ENCODE measurements at places on chromosomes 4 and X. TPM values are rescaled to one million over a fixed set of nuclear protein-coding genes. Genes with fewer than 3 reads are reported as not detected.
A peak's percentile ranks its signal among the peaks of the same experiment; 100 is the strongest.

- no peak for DNase-seq
Observed at GRCh38 chr4:39083164-39083563, 21.1 kb downstream of the KLHL5 start.

GRCh38 chrX:69262036-69262936, 97.0 kb upstream of the PJA1 start:
- DNase-seq, result no peak

- DNase-seq, result no peak
Observed at GRCh38 chr4:54423066-54423465, 194.0 kb downstream of the PDGFRA start.

- peak; percentile 69 for DNase-seq
Observed at GRCh38 chr4:30721185-30722091, 1.3 kb downstream of the PCDH7 start.

DNA sequence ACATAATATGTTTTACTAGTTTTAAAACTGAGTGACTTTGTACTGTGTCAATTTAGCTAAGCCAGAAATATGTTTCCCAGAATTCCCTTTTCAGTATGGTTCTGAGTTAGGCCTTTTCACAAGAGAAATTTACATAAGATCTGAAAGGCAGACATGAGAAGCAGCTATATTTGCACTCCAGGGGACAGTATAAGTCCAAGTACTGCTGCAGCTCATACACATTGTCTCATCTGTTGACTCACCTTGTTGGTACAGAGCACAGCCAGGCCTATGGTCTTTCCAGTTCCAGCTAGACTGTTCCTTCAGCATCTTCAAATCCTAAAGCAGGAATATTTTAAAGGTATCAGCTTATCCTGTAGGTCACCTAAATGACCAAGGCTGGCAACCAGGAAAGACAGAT, 53.5 kb downstream of the BMP3 start:
- DNase-seq, result no peak

- no peak for DNase-seq
Observed at GRCh38 chr4:9594948-9595347, 150.7 kb downstream of the DEFB131A start.

DNA sequence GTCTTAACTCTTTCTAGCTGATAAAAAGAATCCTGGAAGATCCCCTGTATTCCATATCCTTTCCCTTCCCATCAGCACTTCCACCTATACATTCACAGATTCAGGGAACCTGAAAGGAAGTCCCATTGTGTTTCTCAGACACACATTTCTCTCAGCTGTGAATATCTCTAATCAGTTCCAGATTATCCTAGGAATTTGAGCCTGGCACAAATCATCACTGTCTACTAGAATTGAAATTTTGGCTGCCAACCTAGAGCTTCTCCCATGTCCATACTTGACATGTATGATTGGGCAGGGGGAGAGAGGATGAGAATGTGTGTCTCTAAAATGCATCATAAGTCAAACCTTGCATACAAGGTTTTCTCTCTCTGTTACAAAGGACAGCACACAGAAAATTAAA, 53.1 kb downstream of the NDST3 start:
- DNase-seq, result no peak

- no peak for DNase-seq
Observed at GRCh38 chr4:164312671-164313070, 441.3 kb upstream of the SMIM31 start.

DNA sequence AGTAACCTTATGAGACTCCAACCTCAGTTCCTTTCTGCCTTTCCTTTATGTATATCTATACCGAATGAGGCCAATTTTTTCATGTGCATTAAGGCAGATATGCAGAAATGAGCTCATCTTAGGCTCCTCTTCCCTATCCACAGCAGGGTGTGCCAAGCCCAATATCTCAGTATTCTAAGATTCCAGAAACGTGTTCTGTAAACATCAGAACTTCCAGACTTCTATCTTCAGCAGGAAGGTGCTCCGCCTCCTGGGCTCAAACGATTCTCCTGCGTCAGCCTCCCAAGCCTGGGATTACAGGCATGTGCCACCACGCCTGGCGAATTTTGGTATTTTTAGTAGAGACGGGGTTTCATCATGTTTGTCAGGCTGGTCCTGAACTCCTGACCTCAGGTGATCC, 31.0 kb upstream of the CCNG2 start:
- DNase-seq, result no peak

DNA sequence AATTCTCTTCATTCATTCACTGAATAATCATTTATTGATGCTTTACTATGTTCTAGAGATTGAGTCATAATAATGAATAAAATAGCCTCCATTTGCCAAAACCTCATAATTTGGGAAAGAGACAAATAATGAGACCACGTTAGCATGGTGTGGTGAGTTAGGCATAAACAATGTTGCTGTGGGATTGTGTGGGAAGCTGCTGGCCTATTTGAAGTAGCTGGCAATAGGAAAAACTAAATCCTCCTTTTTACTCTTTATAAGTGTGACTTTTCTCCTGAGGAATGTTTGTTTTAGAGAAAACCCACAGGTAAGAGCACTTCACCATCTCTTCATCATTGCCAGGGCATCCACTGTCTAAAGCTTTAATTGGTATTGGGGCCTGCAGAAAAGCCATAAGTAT, 95.3 kb downstream of the AREG start:
- DNase-seq, result no peak

DNA sequence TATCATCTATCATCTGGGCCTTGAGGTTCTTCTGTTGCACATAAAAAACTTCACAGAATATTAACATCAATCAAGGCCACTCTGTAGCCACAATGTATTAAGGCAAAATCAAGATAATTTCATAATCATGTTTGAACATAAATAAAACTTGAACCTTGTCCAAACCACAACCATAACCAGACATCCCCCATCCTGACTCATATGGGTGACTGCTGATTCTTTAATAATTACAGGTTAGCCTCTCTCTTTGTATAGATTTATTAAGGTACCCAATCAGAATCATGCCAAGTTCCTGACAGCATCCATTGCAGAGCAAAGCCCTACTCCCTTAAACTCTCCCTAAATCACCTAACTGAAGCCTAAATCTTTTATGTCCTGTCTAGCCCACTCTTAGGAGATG, 16.7 kb upstream of the AREG start:
- DNase-seq, result no peak

GRCh38 chr4:94214703-94215319, 7.1 kb downstream of the SMARCAD1 start:
- no peak for DNase-seq

- DNase-seq, result no peak
Observed at GRCh38 chrX:111168314-111168713, 72.3 kb downstream of the PAK3 start.

DNA sequence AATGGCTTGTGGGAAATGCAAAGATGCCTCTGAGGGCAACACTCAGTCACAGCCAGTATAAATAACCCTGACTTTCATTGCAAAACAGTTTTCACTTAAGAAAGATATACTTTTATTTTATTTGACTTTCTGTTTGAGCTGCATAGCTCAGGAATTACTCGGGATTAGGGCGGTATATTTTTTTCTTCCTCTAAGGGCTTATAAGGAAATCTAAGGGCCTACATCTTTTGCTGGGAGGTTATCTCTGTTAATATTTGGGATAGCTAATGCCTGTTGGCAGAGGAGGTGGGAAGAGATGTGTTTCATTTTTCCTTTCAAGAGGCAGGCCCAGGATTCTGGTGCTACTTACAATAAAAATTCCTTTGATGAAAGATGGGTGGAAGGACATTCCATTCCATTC, 28.8 kb upstream of the EGFL6 start:
- DNase-seq, result no peak

DNA sequence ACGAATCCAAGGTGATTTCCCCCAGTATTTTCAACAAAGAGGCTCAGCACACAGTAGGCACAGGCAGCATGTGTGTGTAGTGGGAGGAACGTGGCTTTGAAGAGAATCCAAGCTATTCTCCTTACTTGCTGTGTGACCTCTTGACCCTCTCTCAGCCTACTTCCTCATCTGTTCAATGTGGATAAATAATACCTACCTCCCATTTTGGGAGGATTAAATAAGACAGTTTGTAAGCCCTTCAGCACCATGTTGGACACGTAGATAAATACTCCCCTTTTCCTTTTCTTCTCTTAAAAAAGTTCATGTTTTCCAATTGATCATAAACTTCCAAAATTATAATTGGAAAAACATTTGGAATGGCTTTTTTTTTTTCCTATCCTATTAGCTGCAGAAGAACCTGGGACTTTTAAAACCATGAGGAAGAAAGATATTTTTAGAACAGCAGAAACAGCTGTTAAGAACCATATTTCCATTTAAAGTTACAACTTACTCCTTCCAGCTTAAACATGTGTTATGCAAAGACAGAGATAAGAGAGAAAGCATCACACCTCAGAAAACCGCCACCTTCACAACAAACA, 56.1 kb upstream of the TMEM131L start:
- no peak for DNase-seq

GRCh38 chr4:48041535-48042137, 25.1 kb downstream of the NIPAL1 start:
- DNase-seq, result no peak

- DNase-seq, result no peak
Observed at GRCh38 chr4:53098681-53099121, 236.6 kb downstream of the RASL11B start.

GRCh38 chrX:38656350-38656915, 95.1 kb downstream of the TSPAN7 start:
- DNase-seq, result no peak

GRCh38 chr4:128811571-128812441, 2.3 kb downstream of the JADE1 start:
- DNase-seq, result peak; percentile 91

Gene AGA
- 20.5 TPM for total RNA-seq

Gene PDCL2
- not detected for total RNA-seq

Gene GPR50
- not detected for total RNA-seq

Gene KIF4A
- total RNA-seq, result 10.7 TPM

Gene SNCA
- 3.1 TPM for total RNA-seq

Gene MEPE
- not detected for total RNA-seq

Gene EPHA5
- 0.06 TPM for total RNA-seq

Gene CXCL3
- 3.9 TPM for total RNA-seq

Gene MTHFD2L
- 10.7 TPM for total RNA-seq

Gene LAMP2
- 90.0 TPM for total RNA-seq
